ENCODE measurements at places on chromosomes 11 and 22.

- DNase-seq: no peak
These were observed 7.2 kb downstream of the CHKA start for GRCh38 chr11:68113986-68114385.

GRCh38 chr22:29108137-29108536 is 35.3 kb downstream of the KREMEN1 start:
- no peak for DNase-seq

GRCh38 chr11:77213029-77213579 is 85.1 kb downstream of the MYO7A start:
- DNase-seq: no peak

- DNase-seq: no peak
These were observed 43.2 kb downstream of the USP47 start for GRCh38 chr11:11884774-11885481.

GRCh38 chr22:46069521-46070214 is 80.7 kb upstream of the PPARA start:
- DNase-seq: no peak

GRCh38 chr11:98766903-98767302 is 253.8 kb upstream of the CNTN5 start:
- DNase-seq: no peak

DNA sequence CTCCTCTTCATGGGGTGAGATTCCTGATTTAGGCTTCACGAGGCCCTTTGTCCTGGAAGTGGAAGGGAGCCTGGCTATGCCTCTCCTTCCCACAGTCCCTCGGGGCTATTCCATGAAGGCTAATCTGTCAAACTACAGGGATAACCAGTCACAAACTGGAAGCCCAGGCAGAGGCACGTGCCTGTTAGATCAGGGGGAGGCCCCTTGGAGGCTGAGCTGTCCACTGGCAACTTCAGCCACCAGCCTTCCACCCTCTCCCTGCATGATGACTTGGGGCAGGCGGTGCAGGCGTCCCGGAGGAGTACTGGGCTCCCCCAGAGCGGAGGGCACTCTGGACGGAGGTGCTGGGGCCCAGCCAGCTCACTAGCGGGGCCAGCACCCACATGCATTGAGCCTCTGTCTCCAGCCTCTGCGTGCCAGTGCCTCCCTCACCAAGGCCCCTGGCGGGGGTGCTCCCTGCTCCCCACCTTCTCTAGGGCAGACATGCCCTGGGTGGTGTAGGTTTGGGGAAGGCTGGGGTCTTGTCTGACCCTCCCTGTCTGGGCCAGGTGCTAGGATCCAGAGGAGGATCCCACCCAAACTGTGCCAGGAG is 42.9 kb downstream of the WNT11 start:
- no peak for DNase-seq

- no peak for DNase-seq
These were observed 5.2 kb upstream of the EHD1 start for GRCh38 chr11:64883575-64883974.

GRCh38 chr11:103633068-103633788 is 403.2 kb upstream of the DDI1 start:
- DNase-seq: no peak

- no peak for DNase-seq
These were observed 216.8 kb downstream of the TMEM135 start for GRCh38 chr11:87254562-87254961.

GRCh38 chr22:26949193-26949592 is 291.8 kb downstream of the MIAT start:
- no peak for DNase-seq

- DNase-seq: no peak
These were observed 108.6 kb downstream of the STIM1 start for GRCh38 chr11:3964056-3964455.

DNA sequence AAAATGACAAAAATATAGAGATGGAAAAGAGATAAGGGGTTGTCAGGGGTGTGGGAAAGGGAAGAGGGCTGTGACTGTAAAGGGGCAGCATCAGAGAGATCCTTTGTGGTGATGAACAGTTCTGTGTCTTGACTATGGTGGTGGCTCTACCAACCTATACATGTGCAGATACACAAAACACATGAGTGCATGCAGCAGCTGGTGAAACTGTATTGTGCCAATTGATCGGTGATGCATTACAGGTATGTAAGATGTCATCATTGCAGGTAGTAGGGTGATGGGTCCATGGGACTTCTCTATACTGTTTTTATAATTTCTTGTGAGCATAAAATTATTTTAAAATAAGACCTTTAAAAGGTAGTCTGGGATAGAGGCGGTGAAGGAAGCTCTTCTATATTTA is 24.1 kb upstream of the ZDHHC13 start:
- DNase-seq: no peak

DNA sequence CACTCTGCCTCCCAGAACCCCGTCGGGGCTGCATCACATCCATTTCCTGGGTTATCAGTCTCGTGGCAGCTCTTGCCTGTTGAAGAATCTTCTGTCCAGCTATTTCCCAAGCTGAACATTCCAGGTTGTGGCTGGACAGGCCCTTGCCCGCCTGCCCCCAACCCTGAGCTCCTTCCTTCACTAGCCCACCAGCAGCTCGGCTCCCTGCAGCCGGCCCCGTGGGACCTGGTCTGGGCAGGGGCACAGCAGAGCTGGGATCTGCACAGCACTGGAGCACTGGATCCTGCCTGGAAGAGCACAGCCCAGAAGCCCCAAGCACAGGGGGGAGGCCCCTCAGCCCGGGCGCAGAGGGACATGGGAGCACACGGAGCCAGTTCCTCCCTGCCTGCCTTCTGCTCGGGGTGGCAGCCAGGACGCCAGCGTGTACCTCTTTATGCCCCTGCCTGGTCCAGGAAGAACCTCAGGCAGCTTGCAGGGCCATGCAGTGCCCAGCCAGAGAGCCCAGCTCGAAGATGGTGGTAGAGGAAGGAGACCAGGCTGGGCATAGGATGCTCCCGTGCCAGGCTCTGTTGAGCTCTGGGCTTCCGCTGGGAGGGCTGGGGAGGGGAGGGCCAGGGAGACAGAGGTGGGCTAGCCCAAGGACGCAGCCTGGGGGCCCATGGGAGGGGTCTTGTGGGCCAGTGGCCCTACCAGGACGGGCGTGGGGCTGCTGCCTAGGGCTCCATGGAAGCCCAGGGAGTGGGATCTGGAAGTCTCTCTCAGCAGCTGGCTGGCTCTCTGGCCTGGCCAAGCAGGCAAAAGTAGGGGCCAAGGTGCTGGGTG is 16.6 kb upstream of the GNB1L start:
- DNase-seq: no peak

GRCh38 chr11:84947970-84948580 is 679.1 kb downstream of the DLG2 start:
- no peak for DNase-seq

DNA sequence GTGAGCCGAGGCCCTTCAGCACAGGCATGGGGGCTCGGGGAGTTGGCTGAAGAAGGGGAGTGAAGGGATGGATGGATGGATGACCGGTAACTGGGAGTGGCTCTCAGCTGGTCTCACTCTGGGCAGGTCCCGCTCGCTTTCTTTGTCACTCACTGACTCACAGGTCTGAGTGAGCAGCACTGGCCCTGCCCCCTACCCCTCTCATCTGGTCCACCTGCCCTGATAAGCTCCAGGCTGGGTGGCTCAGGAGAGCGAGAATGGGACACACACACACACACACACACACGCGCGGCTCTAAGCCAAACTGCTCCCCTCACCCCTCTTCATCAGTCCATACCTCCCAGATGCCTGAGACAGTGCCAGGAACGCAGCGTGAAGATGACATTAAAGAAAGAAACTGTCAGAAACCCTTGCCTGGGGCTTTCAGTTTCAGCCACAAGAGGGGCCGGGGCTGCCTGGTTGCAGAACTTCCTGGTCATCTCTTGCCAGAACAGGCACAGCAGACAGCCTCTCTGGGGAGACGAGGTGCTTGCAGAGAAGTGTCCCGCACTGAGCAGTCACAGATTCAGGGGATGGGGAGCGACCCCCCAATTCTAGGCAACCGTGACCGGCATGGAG is 16.5 kb upstream of the SHISAL1 start:
- DNase-seq: no peak

GRCh38 chr11:122923302-122923701 is 40.7 kb downstream of the JHY start:
- DNase-seq: no peak

DNA sequence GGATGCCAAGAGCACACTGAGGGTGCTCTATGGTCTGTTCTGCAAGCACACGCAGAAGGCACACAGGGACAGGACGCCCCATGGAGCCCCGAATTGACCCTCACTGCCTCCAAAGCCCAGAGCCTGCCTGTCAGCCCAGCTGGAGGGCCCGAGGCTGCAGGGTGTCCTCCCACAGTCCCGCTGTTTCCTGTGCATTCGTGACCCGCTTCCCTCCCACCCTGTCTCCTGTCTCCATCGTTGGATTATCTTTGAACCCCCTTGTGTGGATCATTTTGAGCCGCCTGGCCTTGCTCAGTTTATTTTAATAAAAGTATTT is 25.6 kb downstream of the PARVG start:
- DNase-seq: no peak

DNA sequence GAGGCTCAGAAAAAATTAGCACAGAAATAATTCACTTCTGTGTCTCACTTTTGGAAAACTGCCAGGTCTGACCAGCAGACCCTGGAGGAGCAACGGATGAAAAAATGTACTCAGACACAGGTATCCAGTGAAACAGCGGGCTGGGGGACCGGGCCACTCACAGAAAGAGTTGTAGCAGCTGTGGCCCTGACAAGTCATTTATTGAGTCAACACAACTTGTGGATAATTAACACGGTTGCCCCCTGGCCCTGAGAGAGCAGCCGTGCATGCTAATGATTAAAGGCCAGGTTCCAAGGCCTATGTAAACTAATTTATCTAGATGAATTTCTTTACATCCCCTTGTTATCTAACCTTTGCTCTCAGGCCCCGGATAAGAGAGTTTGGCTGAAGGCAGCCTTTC is 131.3 kb downstream of the AASDHPPT start:
- no peak for DNase-seq

GRCh38 chr11:42779555-42779954 is 532.2 kb upstream of the API5 start:
- DNase-seq: no peak

DNA sequence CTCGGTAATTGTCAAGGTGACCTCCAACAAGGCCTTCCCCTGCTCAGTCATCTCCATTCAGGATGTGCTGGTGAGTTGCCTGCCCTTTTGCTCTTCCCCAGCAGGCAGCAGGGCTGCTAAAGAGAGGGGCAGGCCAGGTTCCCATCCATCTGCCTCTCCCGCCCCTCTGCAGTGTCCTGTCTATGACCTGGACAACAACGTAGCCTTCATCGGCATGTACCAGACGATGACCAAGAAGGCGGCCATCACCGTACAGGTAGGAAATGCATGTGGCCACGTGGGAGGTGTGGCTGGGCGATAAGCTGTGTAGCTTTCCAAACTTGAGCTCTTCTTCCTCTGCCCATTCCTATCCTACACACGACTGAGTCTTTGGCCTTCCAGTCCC is 4.0 kb downstream of the SIDT2 start:
- DNase-seq: no peak

DNA sequence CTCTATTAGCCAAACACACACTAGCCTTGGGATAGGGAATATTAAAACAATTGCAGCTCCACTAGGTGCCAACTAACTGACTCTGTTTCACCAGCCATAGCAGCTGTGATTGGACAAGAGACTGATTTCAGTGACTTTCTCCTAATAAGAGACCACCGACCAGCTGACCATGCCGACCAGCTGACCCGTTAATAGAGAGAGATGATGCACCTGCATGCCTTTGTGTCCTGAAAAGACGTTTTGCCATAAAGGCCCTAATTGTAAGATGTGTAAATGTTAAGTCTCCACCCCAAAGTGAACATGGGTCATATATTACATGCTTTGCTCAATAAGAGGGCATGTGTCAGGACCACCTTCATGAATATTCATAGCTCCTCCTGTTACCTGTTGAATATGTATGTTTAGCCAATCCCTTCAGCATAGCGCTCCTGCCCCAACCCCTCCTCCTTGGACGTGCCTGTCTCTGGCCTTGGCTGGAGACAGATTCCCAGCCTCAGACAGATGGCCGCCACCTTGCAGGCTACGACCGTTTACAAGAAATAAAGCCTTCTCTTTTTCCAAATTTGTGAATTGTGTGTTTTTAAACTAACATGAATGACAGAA is 1.3 kb upstream of the NADSYN1 start:
- DNase-seq: no peak

DNA sequence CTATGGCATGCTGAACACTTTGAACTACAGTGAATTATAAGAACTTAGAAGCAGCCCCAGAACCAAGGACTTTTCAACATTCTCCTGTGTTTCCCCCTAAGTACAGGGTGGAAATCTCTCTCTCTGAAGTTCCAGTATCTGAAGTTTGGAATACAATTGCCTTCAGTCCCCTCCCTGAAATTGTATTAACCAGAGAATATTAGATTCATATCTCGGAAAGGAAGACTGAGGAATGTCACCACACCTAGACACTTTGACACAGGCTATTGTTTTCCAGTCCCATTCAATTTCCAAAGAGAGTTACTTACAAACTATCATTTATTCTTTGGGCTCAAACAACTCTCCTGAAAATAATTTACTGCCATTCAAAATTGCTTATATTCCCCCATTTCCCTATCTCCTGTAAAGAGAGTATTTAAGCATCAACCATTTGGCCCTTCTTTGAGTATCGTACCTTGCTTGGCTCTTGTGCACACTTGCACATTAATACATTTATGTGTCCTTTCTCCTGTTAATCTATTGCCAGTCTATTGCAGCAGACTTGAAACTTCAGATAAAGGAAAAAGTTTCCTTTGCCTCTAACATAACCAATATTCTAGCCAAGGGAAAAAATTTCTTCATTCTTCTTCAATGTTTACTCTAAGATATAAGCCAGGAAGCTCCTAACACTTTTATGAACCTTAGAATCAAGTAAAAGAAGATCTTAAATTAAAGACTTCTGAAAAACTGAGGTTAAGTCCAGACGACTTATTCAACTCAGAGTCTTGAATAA is 402.4 kb upstream of the DDI1 start:
- no peak for DNase-seq

- no peak for DNase-seq
These were observed 85.2 kb downstream of the CCDC81 start for GRCh38 chr11:86459682-86460460.

DNA sequence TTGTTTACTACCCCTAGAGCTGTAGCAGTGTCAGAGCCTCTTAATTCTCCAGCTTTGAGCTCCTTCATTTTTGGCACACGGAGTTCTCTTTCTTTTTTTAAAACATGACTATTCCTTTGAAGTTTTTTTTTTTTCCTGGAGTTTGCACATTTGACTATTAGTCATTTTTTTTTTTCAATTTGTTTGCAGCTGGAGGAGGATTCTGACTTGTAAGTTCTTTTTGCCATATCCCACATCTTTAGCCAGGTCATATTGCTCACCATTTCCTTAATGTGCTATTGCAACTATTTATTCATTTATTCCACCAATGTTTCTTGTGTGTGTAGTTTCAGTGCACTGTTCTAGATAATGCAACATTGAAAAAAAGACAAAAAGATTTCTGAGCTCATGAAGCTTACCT is 166.3 kb upstream of the ARHGAP20 start:
- no peak for DNase-seq

GRCh38 chr11:36258730-36259360 is 30.4 kb downstream of the COMMD9 start:
- DNase-seq: no peak

GRCh38 chr11:116375221-116375620 is 397.6 kb downstream of the BUD13 start:
- no peak for DNase-seq

GRCh38 chr11:3835751-3836150 is 5.0 kb downstream of the RHOG start:
- no peak for DNase-seq

Measured in stimulated activated CD8-positive, alpha-beta memory T cell treated with anti-CD3 and anti-CD28 coated beads, Interleukin-4, amount 100 ng/mL, for 4 hours (primary cell).